Glomerular endothelial cell (primary cell): ENCODE measurements at places on chromosomes 12 and 14. TPM values are rescaled to one million over a fixed set of nuclear protein-coding genes. Genes with fewer than 3 reads are reported as not detected.

Gene LRRIQ1
- total RNA-seq, result 0.78 and 0.88 TPM in 2 replicates

Gene KRT6C
- total RNA-seq, result not detected in 2 replicates

Gene SMCO2
- 0.88 TPM in 1 of 2 replicates, not detected in the other for total RNA-seq

Gene PZP
- 0.24 and 0.70 TPM in 2 replicates for total RNA-seq

GRCh38 chr12:53935383-53936341 lies 3.0 kb upstream of the HOXC13 start:
- no peak for DNase-seq

DNA sequence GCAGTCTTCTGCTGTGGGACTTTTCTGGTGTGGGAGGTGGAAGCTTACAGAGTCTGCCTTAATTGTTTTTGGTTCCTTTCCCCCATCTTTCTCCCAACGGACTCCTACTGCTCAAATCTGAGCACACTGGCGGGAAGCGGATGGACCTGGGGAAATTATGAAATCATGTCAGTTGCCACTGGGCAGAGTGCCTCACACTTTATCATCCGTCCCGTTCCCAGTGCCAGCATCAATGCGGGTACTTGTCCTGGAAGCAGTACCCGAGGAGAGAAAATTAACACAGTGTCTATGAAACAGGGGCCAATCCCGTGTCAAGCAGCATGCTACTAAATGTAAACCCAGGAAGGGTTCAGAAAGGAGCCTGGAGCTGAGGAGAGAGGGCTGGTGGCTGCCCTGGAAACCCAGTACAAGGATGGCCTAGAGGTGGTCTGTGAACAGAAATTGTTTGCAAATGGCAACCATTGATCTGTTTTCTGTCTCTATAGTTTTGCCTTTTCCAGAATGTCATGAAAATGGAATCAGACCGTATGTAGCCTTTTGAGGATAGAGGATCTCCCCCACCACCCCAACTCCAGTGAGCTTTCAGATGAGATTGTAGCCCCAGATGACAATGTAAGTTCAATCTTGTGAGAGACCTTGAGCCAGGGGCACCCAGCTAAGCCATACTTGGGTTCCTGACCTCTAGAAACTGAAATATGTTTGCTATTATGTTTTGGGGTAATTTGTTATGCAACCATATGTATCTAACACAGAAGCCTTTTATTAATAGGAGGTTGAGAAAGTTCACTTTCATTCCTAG lies 908 bp upstream of the CDKL1 start:
- DNase-seq, result no peak

DNA sequence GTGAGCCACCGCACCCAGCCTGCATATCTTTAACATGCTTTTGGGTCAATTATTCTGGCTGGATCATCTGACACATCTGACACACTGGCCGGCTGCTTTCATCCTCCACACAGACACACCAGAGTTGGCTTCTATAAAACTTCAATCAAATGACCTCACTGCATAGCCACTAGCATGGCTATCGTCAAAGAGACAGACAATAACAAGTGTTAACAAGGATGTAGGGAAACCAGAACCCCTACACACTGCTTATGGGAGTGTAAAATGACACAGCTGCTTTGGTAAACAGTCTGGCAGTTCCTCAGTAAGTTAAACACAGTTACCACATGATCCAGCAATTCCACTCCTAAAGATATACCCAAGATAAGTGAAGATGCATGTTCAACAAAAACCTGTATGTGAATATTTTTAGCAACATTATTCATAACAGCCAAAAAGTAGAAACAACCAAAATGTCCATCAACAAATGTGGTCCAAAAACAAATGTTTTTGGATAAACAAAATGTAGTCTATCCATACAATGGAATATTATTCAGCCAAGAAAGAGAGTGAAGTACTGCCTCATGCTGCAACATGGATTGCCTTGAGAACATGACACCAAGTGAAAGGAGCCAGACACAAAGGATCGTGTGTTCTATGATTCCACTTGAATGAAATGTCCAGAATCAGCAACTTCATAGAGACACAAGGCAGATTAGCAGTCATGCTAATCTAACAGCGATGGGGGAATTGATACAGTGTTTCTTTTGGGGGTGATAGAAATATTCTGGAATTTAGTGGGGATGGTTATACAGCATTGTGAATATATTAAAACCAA lies 10.1 kb downstream of the KDM2B start:
- DNase-seq, result no peak

- no peak for DNase-seq
Measured at GRCh38 chr14:73713206-73713802, 880 bp downstream of the PNMA1 start.
